ENCODE measurements at places on chromosomes 6 and 20. TPM values are rescaled to one million over a fixed set of nuclear protein-coding genes. Genes with fewer than 3 reads are reported as not detected.

- H3K4me3 ChIP-seq = no peak overlapping the region
- H3K36me3 ChIP-seq = peaks cover 72% of the 10 kb centered on the region
- no peaks in the 10 kb centered on the region for H3K4me1 ChIP-seq
- H3K27me3 ChIP-seq = no peaks in the 10 kb centered on the region
- no peak overlapping the region for H3K27ac ChIP-seq
Measured at GRCh38 chr20:64029293-64030117, 6.5 kb upstream of the C20orf204 start.

- peak; percentile 90 for DNase-seq
- H3K4me3 ChIP-seq = peak within 1 kb of the TSS; percentile 75
- H3K4me1 ChIP-seq = no peaks in the 10 kb centered on the region
- H3K27ac ChIP-seq = no peak within 1 kb of the TSS
- peaks cover 3% of the 10 kb centered on the region for H3K36me3 ChIP-seq
Measured at GRCh38 chr6:39934131-39934757, at the start of gene MOCS1. Gene MOCS1, minus strand, starts transcription at chr6:39934462. Its CDS starts 45 bp downstream, at chr6:39934417.

- H3K36me3 ChIP-seq = no peaks in the 10 kb centered on the region
- H3K4me3 ChIP-seq = no peak overlapping the region
Measured at GRCh38 chr6:51184046-51184445, 365.4 kb downstream of the TFAP2B start.

DNA sequence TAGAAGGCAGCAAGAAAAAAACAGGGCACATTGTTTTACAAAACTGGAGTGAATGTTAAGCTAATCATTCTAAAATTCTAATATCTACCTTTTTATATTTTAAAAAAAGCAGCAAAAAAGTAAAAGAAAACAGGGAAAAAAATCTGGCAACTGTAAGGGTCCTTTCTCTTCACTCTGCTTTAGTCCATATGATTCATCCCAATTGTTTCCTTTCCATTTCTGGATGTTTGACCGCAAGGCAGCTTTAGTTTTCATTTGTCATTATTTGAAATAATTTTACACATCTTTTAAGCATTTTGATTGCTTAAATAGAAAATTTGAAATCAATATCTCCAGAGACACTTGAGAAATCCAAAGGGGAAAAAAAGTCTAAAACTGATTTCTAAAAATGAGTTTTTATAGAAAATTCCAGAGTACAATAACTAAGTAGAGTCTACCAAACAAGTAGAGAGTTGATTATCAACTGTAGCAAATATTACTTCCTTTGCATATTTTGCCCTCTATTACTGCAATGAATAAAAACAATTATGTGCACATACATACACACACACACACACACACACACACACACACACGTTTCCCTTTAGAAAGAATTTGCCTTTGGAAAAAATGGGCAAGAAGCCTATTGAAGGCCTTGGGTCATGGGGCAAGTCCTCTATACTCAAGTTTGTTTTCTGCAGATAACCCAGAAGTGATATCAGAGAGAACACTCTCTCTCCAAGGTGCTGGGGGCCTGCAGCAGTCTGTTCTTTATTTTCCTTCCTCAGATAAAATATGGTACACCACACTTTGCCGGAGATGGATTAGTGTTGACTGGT lies 259.7 kb downstream of the HACE1 start:
- no peaks in the 10 kb centered on the region for H3K36me3 ChIP-seq
- peaks cover 5% of the 10 kb centered on the region for H3K4me1 ChIP-seq
- H3K4me3 ChIP-seq = no peak overlapping the region

DNA sequence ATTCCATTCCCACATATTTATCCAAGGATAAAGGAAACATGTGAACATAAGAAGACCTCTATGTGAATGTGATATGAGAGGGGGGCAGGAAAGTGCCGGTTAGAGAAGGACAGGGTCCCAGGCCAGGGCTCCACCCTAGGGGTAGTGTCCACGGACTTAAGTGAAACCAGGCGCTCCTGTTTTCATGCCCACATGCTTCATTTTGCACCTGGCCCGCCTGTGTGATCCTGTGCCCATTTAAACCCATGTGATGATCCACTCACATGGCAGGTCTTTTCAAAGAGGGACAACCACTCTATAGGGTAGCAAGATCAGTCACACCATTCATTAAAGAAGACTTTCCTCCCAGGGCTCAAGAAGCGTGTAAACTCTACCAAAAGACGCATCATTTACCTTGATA lies 865.3 kb upstream of the GJE1 start:
- no peak for DNase-seq
- no peaks in the 10 kb centered on the region for H3K4me1 ChIP-seq
- no peak overlapping the region for H3K27ac ChIP-seq
- H3K27me3 ChIP-seq = no peaks in the 10 kb centered on the region
- no peaks in the 10 kb centered on the region for H3K36me3 ChIP-seq

- no peak overlapping the region for H3K4me3 ChIP-seq
- H3K4me1 ChIP-seq = no peaks in the 10 kb centered on the region
- DNase-seq = no peak
- peaks cover 3% of the 10 kb centered on the region for H3K36me3 ChIP-seq
Measured at GRCh38 chr20:513429-513828, 30.2 kb downstream of the CSNK2A1 start.

DNA sequence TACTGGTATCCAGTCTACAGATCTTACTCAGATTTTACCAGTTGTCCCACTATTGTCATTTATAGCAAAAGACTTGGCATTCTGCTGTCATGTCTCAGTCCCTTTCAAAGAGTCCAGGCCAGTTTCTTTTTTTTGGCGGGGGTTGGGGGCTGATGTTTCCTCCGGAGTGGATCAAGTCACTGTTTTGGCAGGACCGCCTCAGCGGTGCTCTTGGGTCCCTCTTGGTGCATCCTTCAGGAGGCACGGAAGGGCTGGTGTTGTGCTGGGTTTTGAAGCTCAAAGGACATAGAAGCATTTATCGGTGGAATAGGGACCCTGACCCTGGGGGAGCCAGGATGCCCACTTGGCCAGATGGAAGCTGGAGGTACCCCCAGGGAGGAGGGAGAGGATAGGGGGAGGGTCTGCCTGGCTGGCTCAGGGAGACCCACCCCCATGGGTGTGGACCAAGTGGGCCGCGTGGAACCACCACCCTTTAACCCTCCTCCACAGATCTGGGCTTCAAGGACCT lies 10.8 kb downstream of the RBCK1 start:
- no peaks in the 10 kb centered on the region for H3K27me3 ChIP-seq
- no peak for DNase-seq
- H3K4me1 ChIP-seq = no peaks in the 10 kb centered on the region
- peak overlapping the region; percentile 62 for H3K4me3 ChIP-seq
- H3K36me3 ChIP-seq = peaks cover 37% of the 10 kb centered on the region

DNA sequence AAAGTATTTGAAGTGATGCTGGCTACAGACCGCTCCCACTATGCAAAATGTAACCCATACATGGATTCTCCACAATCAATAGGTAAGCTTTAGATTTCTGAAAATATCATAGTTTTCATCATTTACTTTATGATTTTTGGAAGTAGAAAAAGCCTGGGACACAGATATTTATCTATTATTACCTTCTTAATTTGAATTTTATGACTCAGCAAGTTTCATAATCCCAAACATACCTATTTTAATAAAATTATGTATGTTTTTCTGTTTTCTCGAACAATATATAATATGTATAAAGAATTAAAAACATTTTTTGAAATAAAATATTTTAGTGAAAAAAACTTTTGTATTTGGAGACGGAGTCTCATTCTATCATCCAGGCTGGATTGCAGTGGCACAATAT lies 21.6 kb downstream of the PCMT1 start:
- peaks cover 43% of the 10 kb centered on the region for H3K36me3 ChIP-seq
- no peak for DNase-seq
- no peak overlapping the region for H3K4me3 ChIP-seq
- no peak overlapping the region for H3K27ac ChIP-seq

DNA sequence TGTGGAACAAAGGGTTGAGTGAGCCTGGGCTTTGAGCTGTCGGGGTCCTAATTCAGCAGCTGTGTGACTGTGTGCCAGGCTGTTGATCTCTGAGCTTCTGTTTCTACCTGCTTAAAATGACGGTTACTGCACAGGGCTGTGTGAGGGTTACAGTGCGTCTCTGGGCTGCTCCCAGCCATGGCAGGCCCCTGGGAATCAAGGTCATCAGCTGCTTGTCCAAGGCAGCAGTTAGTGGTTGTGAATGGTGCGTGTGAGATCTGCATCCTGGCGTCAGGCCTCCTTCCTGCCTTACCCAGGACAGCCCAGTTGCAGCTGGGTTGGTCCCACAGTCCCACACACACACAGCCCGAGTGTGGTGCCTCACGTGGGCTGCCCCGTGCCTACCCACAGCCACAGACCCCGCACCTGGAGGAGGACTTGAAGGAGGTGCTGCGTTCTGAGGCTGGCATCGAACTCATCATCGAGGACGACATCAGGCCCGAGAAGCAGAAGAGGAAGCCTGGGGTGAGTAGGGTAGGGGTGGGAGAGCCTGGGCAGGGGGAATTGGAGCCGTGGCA lies 15.6 kb downstream of the GTSF1L start:
- H3K4me3 ChIP-seq = no peak overlapping the region
- H3K27me3 ChIP-seq = no peaks in the 10 kb centered on the region
- DNase-seq = no peak
- H3K27ac ChIP-seq = no peak overlapping the region

DNA sequence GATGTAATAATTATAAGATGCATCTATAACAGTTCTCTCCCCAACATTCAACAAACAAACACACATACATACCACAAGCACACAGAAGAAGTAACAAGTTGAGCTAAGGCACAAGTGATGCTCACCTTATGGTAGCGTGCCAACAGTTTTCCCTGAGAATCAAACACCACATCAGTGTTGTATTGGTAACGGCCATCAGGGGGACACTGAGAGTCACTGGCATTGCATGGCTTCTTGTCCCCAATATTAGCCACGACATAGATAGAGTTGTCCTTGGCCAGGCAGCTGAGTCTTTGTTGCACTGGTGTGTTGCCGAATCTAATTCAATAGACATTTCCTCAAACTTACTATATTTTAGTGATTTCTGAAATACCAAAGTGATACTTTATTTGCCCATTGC lies 14.8 kb upstream of the VNN1 start:
- DNase-seq = peak; percentile 36
- no peak overlapping the region for H3K27ac ChIP-seq
- H3K4me1 ChIP-seq = no peaks in the 10 kb centered on the region

- no peak overlapping the region for H3K27ac ChIP-seq
- H3K27me3 ChIP-seq = no peaks in the 10 kb centered on the region
- no peaks in the 10 kb centered on the region for H3K4me1 ChIP-seq
Measured at GRCh38 chr20:4661191-4661590, 60.5 kb upstream of the PRND start.

GRCh38 chr20:63267691-63268090 lies 4.9 kb upstream of the ARFGAP1 start:
- no peaks in the 10 kb centered on the region for H3K27me3 ChIP-seq
- DNase-seq = no peak
- no peak overlapping the region for H3K4me3 ChIP-seq
- H3K36me3 ChIP-seq = no peaks in the 10 kb centered on the region
- no peaks in the 10 kb centered on the region for H3K4me1 ChIP-seq

- no peaks in the 10 kb centered on the region for H3K36me3 ChIP-seq
- H3K4me1 ChIP-seq = peaks cover 2% of the 10 kb centered on the region
Measured at GRCh38 chr6:20851795-20852194, 317.5 kb downstream of the CDKAL1 start.

- peaks cover 18% of the 10 kb centered on the region for H3K36me3 ChIP-seq
- peak; percentile 68 for DNase-seq
Measured at GRCh38 chr20:63739130-63740069, at the start of gene SLC2A4RG. Gene SLC2A4RG, plus strand, starts transcription at chr20:63739776. Its CDS starts 137 bp downstream, at chr20:63739913.

GRCh38 chr6:158826819-158827501 lies 7.8 kb upstream of the EZR start:
- H3K4me3 ChIP-seq = no peak overlapping the region
- no peaks in the 10 kb centered on the region for H3K4me1 ChIP-seq
- H3K27me3 ChIP-seq = no peaks in the 10 kb centered on the region
- no peaks in the 10 kb centered on the region for H3K36me3 ChIP-seq
- DNase-seq = no peak

DNA sequence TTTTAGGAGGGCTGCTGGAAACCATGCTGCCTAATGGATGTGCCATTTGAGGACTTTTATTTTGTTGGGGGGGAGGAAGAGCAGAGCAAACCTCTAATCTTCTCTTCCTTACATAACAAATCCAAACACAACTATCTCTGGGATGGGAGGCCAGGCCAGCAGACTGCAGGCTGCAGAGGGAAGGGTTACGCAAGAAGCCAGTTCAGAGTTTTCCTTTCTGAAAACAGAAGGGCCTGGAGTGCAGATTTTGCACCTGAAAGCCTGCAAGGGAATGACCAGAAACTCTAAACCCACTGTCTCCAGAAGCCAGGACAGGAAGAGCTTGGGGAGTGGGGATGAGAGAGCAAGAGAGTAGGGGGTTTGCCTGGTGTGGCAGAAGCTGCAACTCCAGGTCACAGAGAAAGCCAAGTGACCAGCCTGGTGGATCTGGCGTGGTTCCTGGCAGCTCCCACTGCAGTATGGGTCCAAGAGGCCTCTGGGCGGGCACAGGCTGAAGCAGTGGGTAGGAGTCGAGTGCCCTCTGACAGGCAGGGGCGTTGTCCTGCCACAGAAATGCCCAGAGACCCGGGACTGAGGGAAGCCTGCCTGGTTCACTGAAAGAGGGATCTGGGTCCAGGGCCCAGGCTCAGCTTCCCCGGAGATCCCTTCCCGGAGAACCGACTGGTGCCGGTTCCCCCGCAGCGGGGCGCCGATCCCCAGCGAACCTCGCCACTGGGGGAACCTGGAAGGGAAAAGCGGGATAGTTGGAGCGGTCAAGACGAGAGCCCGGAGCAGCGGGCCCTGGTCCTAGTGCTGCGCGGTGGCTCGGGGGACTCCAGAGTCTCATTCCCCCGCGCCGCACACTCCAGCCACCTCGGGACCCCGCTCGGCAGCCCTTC lies 6.7 kb downstream of the MAFB start:
- 0 out of 2 replicates have a peak, but pooled peaks cover 1% of the 10 kb centered on the region for H3K4me1 ChIP-seq
- peak overlapping the region; percentile 54 for H3K4me3 ChIP-seq
- no peak for DNase-seq
- H3K36me3 ChIP-seq = no peaks in the 10 kb centered on the region
- no peak overlapping the region for H3K27ac ChIP-seq

GRCh38 chr20:1086277-1087213 lies 31.9 kb upstream of the PSMF1 start:
- H3K4me1 ChIP-seq = no peaks in the 10 kb centered on the region
- no peak overlapping the region for H3K4me3 ChIP-seq
- H3K36me3 ChIP-seq = peaks cover 5% of the 10 kb centered on the region
- H3K27me3 ChIP-seq = no peaks in the 10 kb centered on the region
- no peak overlapping the region for H3K27ac ChIP-seq

GRCh38 chr6:31568537-31568961 lies 3.5 kb upstream of the LTA start:
- H3K4me3 ChIP-seq = no peak overlapping the region
- no peak overlapping the region for H3K27ac ChIP-seq
- H3K36me3 ChIP-seq = no peaks in the 10 kb centered on the region
- DNase-seq = no peak
- H3K4me1 ChIP-seq = no peaks in the 10 kb centered on the region

The PROCR gene
- total RNA-seq = 6.4 TPM

The LATS1 gene
- 25.1 TPM for total RNA-seq

The KIZ gene
- total RNA-seq = 29.3 TPM

The ANKEF1 gene
- total RNA-seq = 9.7 TPM

The USP49 gene
- total RNA-seq = 18.7 TPM

The RIPOR3 gene
- total RNA-seq = 0.48 TPM

The MUC22 gene
- total RNA-seq = not detected

The SLC2A10 gene
- total RNA-seq = 9.9 TPM

The LY86 gene
- not detected for total RNA-seq

The NKAIN4 gene
- total RNA-seq = 20.9 TPM
